Right renal pelvis (tissue), 4 donors: ENCODE measurements at places on chromosomes 7 and 10. TPM values are rescaled to one million over a fixed set of nuclear protein-coding genes. Genes with fewer than 3 reads are reported as not detected.

The UBTD1 gene
- polyA plus RNA-seq = 9.3 TPM

The MNX1 gene
- not detected for polyA plus RNA-seq

The OR13A1 gene
- polyA plus RNA-seq = 0.06 TPM

DNA sequence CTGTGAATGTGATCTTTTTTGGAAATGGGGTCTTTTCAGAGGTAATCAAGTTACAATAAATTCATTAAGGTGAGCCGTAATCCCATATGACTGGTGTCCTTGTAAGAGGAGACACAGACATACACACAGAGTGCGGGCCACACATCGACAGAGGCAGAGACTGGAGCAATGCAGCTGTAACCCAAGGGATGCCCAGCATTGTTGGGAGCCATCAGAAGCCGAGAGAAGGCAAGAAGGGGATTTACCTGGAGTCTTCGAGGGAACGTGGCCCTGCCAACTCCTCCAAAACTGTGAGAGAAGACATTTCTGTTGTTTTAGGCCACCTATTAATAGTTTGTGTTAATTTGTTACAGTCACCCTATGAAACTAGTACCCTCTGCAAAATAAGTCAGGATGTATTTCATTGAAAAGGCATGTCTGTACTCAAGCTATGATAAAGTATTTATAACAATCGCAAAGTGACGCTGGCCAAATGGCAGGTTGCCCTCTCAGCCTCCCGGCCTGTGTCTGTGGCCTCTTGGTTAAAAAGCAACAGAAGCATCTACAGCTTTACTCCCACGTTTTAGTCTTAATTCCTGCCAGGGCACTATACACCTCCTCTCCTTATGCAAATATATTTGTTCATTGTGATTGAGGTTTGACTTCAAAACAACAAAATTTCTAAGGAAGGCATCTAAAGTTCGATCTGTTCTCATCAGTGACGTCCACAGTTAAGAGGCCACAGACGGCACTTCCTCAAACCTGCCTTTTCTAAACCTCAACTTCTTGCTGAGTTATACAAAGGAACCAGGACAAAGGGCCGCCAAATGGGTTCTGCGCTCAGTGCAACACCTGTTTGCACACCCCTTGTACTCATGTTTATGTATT lies 46.8 kb downstream of the HIPK2 start:
- DNase-seq = no peak

GRCh38 chr7:111732923-111733322 lies 170.6 kb upstream of the IMMP2L start:
- no peak for DNase-seq

- DNase-seq = no peak
Observed at GRCh38 chr7:108299251-108299973, 156.8 kb downstream of the NRCAM start.
